ENCODE measurements at places on chromosomes 2 and 18.

DNA sequence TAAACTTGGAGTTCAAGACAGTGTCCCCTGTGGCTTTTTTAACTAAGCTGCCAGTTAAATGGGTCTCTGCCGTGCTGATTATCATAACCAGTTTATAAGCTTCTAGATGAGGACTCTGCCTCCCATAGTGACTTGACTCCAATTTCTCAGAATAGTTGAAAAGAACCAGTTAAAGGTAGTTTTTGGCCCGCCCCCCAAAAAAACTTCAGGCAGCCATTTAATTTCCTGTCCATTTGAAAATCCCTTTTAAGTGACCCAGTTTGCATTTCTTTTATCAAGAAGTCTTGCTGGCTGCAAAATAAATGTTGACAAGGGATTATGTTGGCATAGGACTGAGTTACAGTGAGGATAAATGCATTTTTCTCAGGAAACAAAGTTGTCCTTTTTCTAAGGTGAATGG, 2.3 kb downstream of the SLC20A1 start:
- no peaks in the 10 kb centered on the region for H3K27me3 ChIP-seq
- H3K27ac ChIP-seq, result peak overlapping the region; percentile 0
- no peak for DNase-seq
- H3K4me1 ChIP-seq, result peaks cover 40% of the 10 kb centered on the region

DNA sequence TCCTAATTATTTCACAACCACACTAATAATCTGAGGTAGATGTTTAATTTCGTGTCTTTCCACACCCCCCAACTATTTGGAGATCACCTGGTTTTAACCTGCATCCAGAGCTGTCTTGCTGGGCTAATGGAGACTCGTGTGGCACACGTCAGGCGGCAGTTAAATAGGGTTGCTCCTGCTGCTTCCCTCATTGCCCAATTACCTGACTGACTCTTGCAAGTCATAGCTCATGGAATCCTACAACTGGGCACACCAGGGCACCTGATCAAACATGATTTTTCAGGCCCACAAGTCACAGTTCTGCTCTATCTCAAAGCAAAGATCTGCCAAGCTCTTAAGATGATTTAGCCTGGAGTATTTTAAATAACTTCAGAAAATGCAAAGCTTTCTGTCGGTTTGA, 1430.4 kb upstream of the ACVR2A start:
- no peak overlapping the region for H3K27ac ChIP-seq
- H3K27me3 ChIP-seq, result no peaks in the 10 kb centered on the region
- no peak overlapping the region for H3K4me3 ChIP-seq
- DNase-seq, result no peak

GRCh38 chr2:232026910-232027309, 65.4 kb downstream of the DIS3L2 start:
- no peaks in the 10 kb centered on the region for H3K27me3 ChIP-seq
- no peak for DNase-seq
- peaks cover 3% of the 10 kb centered on the region for H3K36me3 ChIP-seq

DNA sequence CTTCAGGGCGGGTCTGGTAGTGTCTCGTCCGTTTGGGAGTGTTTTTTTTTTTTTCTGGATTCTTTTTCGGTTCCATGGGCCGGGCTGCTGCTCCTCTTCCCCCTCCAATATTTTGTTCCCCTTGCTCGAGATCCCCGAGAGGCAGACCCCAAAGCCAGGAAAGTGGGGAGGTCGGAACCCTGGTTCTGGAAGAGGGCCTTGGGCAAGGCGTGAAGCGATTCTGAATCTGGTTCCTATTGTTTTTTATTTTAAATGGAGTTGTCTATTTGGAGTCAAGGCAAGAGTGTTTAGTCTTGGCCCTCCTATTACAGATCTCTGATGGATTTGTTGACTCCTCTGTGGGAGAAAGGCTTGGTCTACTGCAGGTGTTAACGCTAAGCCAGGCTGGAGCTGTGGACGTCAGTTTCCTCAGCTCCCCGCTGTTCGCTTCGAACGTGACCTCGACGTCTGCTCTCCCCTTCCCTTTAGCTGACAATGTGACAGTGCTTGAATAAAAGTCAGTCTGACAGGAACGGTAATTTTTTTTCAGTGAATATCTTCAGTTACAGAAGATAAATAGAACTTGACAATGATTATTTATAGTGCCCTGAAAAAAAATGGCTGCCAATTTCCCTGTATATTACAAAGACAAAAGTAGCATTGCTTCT, 683 bp upstream of the DNAJC27 start:
- no peak for DNase-seq
- no peaks in the 10 kb centered on the region for H3K4me1 ChIP-seq
- H3K27ac ChIP-seq, result peak overlapping the region; percentile 96
- no peaks in the 10 kb centered on the region for H3K36me3 ChIP-seq

DNA sequence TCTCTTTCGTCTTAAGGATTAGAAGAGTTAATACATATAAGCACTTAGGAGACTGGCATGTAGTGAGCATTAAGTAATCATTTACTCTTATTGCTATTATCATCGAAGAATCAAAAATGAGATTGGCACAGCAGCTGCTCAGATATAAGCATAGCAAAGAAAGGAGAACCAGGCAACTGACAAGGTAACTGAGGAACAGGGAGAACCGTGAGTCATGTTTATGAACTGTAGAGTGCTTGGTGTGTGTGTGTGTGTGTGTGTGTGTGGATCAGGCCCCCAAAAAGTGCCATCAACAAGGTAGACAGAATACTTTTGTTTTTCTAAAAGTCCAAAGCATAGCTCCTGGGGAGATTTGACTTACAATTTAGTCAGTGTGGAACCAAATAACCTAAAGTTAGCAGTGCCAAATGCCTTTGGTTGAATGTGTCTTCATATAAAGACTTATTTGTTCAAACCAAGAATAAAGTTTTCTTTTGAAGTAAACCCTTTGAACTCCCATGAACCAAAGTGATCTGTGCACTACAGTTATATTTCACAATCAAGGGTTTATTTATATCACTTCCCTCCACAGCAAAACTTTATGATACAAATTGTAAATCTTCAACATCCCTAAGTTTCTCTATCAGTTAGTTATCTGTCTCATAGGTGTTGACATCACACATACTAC, 660.6 kb downstream of the NYAP2 start:
- no peak overlapping the region for H3K4me3 ChIP-seq
- no peak for DNase-seq
- H3K4me1 ChIP-seq, result peaks cover 6% of the 10 kb centered on the region
- H3K36me3 ChIP-seq, result no peaks in the 10 kb centered on the region

DNA sequence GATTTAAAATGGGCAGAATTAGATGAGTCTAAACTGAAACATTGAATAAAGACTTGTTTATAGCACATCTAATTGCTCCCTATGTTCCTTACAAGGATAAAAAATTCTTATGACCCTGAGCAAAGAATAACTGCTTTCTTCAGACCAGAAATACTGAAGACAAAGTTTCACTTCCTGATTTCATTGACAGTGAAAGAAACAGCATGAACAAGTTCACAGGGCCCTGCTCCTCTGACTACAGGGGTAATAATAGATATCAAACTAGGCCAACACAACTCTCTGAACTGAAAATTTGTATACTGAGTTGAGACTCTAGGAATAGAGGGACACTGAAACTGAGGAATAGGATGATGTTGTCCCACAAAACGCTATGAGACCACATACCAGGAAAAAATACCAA, 1383.3 kb upstream of the CDH2 start:
- H3K27ac ChIP-seq, result no peak overlapping the region
- H3K4me1 ChIP-seq, result no peaks in the 10 kb centered on the region
- no peak overlapping the region for H3K4me3 ChIP-seq
- no peak for DNase-seq
- no peaks in the 10 kb centered on the region for H3K27me3 ChIP-seq

- H3K27ac ChIP-seq, result no peak overlapping the region
- no peak overlapping the region for H3K4me3 ChIP-seq
- peaks cover 16% of the 10 kb centered on the region for H3K36me3 ChIP-seq
- no peaks in the 10 kb centered on the region for H3K4me1 ChIP-seq
- H3K27me3 ChIP-seq, result no peaks in the 10 kb centered on the region
Measured at GRCh38 chr18:26044807-26045206, 45.6 kb downstream of the SS18 start.

- no peak overlapping the region for H3K4me3 ChIP-seq
- H3K27ac ChIP-seq, result no peak overlapping the region
- DNase-seq, result no peak
- peaks cover 15% of the 10 kb centered on the region for H3K36me3 ChIP-seq
Measured at GRCh38 chr18:10559553-10560451, 34.0 kb downstream of the NAPG start.

- no peaks in the 10 kb centered on the region for H3K4me1 ChIP-seq
- H3K4me3 ChIP-seq, result no peak overlapping the region
- H3K36me3 ChIP-seq, result no peaks in the 10 kb centered on the region
- H3K27ac ChIP-seq, result no peak overlapping the region
Measured at GRCh38 chr2:222813177-222813843, 47.5 kb upstream of the ACSL3 start.

- DNase-seq, result no peak
- peaks cover 4% of the 10 kb centered on the region for H3K27me3 ChIP-seq
- H3K27ac ChIP-seq, result no peak overlapping the region
- H3K36me3 ChIP-seq, result no peaks in the 10 kb centered on the region
Measured at GRCh38 chr18:48531082-48531403, 7.8 kb upstream of the CTIF start.

- DNase-seq, result no peak
- no peak overlapping the region for H3K4me3 ChIP-seq
- no peaks in the 10 kb centered on the region for H3K27me3 ChIP-seq
- no peak overlapping the region for H3K27ac ChIP-seq
Measured at GRCh38 chr2:20212871-20213503, 11.9 kb downstream of the SDC1 start.

- peak overlapping the region; percentile 9 for H3K27ac ChIP-seq
- H3K4me3 ChIP-seq, result no peak overlapping the region
- no peak for DNase-seq
- no peaks in the 10 kb centered on the region for H3K27me3 ChIP-seq
- H3K36me3 ChIP-seq, result peaks cover 20% of the 10 kb centered on the region
Measured at GRCh38 chr2:207123335-207123744, 42.4 kb downstream of the KLF7 start.

- H3K36me3 ChIP-seq, result no peaks in the 10 kb centered on the region
- DNase-seq, result peak; percentile 7
- H3K4me3 ChIP-seq, result no peak overlapping the region
- H3K27me3 ChIP-seq, result no peaks in the 10 kb centered on the region
- H3K4me1 ChIP-seq, result no peaks in the 10 kb centered on the region
- H3K27ac ChIP-seq, result no peak overlapping the region
Measured at GRCh38 chr18:41922176-41922575, 32.9 kb upstream of the PIK3C3 start.

DNA sequence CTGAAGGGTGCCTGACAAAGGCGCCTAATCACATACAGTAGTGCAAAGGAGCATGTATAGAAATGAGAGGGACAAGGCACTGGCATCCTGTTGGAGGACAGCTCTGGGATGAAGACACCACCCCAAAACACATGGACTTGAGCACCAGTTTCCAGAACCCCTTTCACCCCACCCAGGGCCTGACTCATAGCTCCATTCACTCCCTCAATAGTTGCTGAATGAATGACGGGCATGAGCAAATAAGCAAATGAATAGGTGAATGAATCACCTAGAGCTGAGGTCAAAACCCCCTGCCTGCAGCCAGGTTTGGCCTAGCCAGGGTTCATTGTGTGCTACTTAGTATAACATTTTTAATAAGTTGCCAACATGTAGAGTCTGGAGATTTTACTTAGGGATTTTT, 66.3 kb downstream of the NRP2 start:
- H3K4me3 ChIP-seq, result no peak overlapping the region
- H3K36me3 ChIP-seq, result peaks cover 21% of the 10 kb centered on the region
- H3K4me1 ChIP-seq, result peaks cover 50% of the 10 kb centered on the region
- peak overlapping the region; percentile 69 for H3K27ac ChIP-seq
- H3K27me3 ChIP-seq, result no peaks in the 10 kb centered on the region

GRCh38 chr2:58429014-58429875, 188.1 kb upstream of the FANCL start:
- H3K27ac ChIP-seq, result no peak overlapping the region
- H3K4me3 ChIP-seq, result peak overlapping the region; percentile 43
- H3K4me1 ChIP-seq, result no peaks in the 10 kb centered on the region
- H3K36me3 ChIP-seq, result no peaks in the 10 kb centered on the region
- H3K27me3 ChIP-seq, result no peaks in the 10 kb centered on the region
- no peak for DNase-seq

DNA sequence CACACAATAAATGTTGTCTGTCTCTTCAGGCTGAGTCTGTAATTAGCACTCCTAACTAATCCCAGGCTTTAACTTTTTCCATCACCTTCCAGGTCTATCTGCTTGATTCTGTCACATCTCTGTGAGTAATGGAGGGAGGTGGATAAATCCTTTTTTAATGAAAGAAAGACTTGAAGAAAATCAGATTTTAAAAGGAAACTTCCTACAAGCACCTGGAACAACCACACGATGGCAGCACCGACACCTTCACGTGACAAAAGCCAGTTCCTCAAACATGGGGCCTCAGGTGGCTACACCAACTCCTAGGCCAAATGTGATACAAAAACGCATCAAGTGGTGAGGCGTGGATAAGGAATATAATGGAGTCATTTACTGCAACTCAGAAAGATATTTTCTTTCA, 41.8 kb downstream of the TGFBRAP1 start:
- peaks cover 3% of the 10 kb centered on the region for H3K36me3 ChIP-seq
- no peak overlapping the region for H3K4me3 ChIP-seq
- H3K4me1 ChIP-seq, result no peaks in the 10 kb centered on the region
- H3K27me3 ChIP-seq, result no peaks in the 10 kb centered on the region
- DNase-seq, result peak; percentile 10

DNA sequence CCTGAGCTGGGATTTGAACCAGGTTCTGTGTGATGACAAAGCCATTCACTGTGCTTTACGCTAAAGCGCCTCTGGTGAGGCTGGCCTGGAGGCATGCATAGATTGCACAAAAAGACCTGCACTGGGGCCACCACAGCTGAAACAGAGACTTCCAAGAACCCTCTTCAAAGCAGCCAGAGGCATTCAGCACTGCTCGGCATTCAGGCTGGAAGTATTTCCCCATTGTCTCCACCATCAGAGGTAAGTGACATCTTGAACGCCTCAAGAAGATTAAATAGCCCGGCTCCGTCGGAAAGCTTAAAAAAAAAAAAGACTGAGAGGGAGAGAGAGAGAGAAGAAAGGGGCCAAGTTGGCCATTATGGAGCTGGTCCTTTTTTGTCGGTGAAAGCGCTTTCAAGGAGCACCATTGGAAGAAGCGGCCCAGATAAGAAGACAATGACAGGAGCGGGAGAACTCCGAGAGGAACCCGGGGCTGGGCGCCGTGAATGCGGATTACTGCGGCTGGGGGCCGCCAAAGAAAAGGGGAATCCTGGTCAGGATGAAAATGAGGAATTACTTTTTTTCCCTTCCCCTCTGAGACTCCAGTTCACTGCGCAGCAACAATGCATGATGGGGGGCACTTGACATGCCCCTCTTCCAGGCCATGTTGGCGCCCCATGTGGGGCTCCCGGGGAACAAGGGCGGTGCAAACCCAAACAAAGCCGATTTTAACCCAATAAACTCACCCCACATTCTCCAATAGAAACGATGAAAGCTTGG, 228.3 kb downstream of the MYCN start:
- DNase-seq, result no peak
- no peaks in the 10 kb centered on the region for H3K4me1 ChIP-seq
- H3K36me3 ChIP-seq, result no peaks in the 10 kb centered on the region
- no peak overlapping the region for H3K27ac ChIP-seq

DNA sequence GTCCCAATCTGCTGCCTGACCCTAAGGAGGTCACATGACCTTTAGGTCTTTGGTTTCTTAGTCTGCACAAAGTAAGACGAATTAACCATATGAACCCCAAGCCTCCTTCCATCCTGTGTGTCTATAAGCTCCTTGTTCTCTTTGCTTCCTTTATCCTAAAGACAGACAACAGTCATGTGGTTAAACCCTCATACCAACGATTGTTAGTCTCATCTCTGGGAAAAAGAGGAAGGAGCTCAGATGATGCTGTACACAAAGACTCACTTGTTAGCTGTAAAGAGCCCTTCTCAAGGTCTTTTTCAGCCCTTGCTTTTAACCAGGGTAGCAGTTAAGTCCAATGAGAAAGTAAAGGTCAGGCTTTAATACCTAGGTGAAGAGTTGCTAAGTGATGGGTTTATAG, 443.7 kb downstream of the TNS1 start:
- H3K4me1 ChIP-seq, result no peaks in the 10 kb centered on the region
- no peaks in the 10 kb centered on the region for H3K36me3 ChIP-seq
- DNase-seq, result no peak
- no peak overlapping the region for H3K27ac ChIP-seq

All from astrocyte (in vitro differentiated cells and primary cell).